Activated gamma-delta T cell treated with Interleukin-2 at 50 U/mL for 16 hours (primary cell): ENCODE measurements at places on chromosomes 12 and 14.

GRCh38 chr14:84804468-84804867 is 725.5 kb upstream of the FLRT2 start:
- no peak for DNase-seq

GRCh38 chr12:15212930-15213329 is 8.3 kb downstream of the RERG start:
- no peak for DNase-seq

- DNase-seq, result no peak
These were observed 10.6 kb downstream of the TMED10 start for GRCh38 chr14:75165586-75166391.

- DNase-seq, result no peak
These were observed 1.0 kb upstream of the GPX2 start for GRCh38 chr14:64943556-64943955.

DNA sequence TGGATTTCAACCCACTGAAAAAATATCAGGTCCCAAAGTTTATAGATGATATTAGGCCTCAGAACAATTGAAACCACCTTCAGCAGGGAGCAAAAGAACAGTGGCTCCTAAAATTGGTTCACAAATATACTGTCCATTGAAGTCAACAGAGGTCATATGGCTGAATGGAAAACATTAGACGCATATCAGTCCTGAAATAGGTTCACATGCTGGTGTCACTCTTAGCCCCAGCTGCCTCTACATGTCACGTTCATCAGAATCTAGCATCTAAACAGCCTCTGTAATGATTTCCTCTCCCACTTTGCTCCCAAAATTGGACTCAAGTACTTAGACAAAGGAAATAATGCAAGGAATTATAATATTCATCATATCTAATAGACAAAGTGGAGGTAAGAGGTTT is 8.7 kb downstream of the FLRT2 start:
- DNase-seq, result no peak

DNA sequence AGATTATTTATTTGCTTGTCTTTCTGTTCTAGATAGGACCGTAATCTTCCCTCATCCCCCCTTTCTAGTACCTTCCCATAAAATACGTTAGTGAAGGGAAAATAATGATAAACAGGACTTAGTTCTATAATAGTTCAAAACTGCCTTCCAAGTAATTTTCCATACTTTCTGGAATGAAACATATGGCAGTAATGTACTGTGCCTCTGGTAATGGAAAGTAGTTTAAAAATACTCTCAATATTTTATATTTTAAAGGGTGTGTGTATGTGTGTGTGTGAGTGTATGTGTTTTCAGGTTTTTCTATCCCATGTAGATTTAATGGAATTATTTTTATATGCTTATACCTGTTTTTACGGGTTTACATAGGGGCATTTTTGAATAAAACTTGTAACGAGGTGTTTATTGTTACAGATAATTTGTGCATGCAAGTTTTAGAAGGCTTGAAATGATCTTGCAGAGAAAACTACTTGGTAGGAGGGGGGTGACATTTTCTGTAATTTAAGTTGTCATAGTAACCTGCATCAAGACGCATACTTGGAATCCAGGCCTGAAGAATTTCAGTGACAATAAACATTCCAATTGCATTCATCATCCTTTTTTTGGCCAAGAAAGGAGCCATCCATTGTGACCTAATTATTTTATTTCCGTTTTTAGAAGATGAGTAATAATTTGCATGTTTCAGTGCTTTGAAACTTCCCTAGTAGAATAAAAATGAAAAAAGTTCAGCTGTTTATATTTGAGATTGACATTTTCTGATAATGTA is 38.9 kb downstream of the RASSF8 start:
- no peak for DNase-seq

- DNase-seq, result no peak
These were observed 16.8 kb downstream of the SLC25A47 start for GRCh38 chr14:100339766-100340422.

- no peak for DNase-seq
These were observed 828.8 kb downstream of the C12orf50 start for GRCh38 chr12:87200289-87200979.

GRCh38 chr14:103386713-103387329 is 1.6 kb downstream of the MARK3 start:
- DNase-seq, result no peak

- peak; percentile 12 for DNase-seq
These were observed 153.2 kb upstream of the DDHD1 start for GRCh38 chr14:53306267-53306721.

- DNase-seq, result peak; percentile 35
These were observed 32.6 kb downstream of the DTX1 start for GRCh38 chr12:113088971-113089756.

GRCh38 chr12:56628671-56629458 is 1.3 kb downstream of the BAZ2A start:
- peak; percentile 69 for DNase-seq

- DNase-seq, result peak; percentile 63
These were observed 62.3 kb downstream of the PTPN21 start for GRCh38 chr14:88492272-88493089.

DNA sequence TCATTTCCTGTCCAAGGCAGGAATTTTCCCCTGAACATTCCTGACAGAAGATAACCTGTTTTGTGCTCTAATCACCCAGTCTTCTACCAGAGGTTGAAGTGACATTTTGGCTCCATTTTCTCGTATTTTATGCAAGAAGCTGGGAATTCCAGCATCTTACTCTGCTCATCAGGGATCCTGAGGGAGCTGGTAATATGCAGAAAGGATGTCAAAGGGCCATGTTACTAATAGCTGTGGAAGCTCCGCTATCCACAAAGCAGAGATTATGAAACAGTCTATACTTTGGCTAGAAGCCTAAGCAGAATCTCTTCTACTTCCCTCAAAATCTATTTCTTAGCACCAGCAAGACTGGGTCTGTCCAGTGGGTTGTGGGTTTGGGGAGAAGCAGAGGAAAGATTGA is 613.0 kb downstream of the DIO2 start:
- no peak for DNase-seq

- DNase-seq, result no peak
These were observed 131.9 kb downstream of the DAD1 start for GRCh38 chr14:22456998-22457594.

GRCh38 chr12:42372154-42372791 is 46.3 kb downstream of the PPHLN1 start:
- peak; percentile 9 for DNase-seq

- DNase-seq, result no peak
These were observed 218.3 kb upstream of the CPNE8 start for GRCh38 chr12:39123580-39124253.

GRCh38 chr12:50515587-50515986 is 10.8 kb downstream of the DIP2B start:
- no peak for DNase-seq

- DNase-seq, result no peak
These were observed 6.1 kb downstream of the FAM186A start for GRCh38 chr12:50390316-50390741.

- DNase-seq, result no peak
These were observed 13.5 kb downstream of the C3AR1 start for GRCh38 chr12:8052679-8053078.

- no peak for DNase-seq
These were observed 679 bp upstream of the SAV1 start for GRCh38 chr14:50668826-50669143.

DNA sequence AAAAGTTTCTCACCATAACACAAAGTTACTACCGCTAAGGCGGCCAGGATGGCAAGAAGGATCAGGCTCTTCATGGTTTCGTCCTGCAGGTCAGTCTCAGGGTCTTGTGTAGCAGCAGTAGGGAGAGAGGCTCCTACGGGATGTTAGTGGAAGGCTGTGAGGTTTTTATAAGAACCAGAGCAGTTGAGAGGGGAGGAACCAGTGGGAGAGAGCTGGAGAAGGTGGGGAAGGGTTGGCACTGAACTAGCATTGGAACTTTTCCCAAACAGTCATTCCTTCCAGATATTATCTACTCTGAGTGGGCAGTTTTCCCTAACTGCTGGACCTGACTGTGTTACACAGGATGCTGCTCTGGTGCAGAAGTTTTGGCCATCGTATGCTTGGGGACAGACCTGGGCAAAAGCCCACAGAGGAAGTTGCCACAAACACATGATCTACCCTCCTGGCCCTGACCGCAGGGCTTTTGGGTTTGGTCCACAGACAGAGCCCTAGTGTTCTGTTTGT is at the start of gene MGP:
Gene MGP (minus strand): TSS at position 137 of the 504 bp plus-strand sequence. CDS start 63 bp downstream, at position 74.
- DNase-seq, result no peak

DNA sequence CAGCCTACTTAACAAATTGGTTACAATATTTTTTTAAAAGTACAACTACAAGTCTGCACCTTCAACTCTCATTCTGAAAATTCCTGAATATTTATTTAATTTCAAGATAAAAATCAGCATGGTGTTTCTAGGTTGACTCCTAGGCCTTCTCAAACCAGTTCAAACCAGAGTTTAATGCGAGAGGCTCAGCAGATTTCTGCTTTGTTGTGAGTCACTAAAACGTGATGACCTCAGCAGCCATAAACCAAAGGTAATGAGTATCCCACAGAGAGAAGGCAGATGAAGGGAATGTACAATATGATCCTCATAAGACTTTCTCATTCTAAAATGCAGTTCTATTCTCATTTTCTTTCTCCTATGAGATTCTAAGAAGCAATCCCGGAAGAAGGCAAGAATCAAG is 1.5 kb downstream of the PRDM4 start:
- no peak for DNase-seq

DNA sequence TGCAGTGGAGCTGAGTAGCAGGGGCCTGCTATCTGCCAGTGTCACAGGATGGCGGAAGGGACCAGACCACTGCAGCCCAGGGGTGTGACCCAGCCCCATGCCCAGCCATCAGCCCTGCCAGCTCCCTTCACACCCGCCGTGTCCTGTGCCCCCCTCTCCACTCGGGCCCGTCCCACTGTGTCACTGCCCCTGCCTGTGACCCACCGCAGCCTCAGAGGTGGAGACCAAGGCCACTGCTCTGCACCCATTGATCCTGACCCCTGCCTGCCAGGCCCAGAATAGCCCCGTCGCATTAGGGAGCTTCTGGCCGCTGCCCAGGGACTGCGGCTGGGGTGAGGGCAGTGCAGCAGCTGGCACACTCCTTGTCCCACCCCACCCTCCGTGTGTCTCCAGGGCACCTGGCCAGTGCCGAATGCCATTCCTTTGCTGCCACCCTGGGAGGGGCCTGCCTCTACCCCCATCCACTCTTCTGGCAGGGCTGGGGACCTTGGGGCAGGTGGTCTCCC is 2.1 kb upstream of the CRIP2 start:
- DNase-seq, result no peak

DNA sequence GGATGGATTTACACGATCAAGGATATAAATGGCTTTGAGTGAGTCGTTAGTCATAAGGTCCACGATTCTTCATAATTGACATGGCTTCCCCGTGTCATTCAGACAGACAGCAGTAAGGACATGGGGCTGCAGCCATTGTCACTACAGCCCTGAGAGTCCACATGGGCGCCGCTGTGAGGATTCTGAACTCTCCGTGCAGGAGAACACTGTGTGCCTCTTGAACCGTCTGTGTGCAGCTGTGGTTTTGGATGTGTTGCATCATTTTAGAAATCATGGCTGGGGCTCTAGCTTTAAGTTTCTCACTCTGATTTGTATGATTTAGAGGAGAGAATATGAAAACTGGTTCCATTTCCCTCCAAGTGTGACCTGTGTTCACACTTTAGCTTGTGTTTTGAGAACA is 47.2 kb downstream of the NPAS3 start:
- DNase-seq, result no peak

GRCh38 chr12:13178568-13179210 is 17.8 kb upstream of the EMP1 start:
- DNase-seq, result no peak

- peak; percentile 20 for DNase-seq
These were observed 1.1 kb upstream of the USP15 start for GRCh38 chr12:62258941-62259630.

GRCh38 chr12:94839347-94839746 is 164.2 kb downstream of the NDUFA12 start:
- no peak for DNase-seq

DNA sequence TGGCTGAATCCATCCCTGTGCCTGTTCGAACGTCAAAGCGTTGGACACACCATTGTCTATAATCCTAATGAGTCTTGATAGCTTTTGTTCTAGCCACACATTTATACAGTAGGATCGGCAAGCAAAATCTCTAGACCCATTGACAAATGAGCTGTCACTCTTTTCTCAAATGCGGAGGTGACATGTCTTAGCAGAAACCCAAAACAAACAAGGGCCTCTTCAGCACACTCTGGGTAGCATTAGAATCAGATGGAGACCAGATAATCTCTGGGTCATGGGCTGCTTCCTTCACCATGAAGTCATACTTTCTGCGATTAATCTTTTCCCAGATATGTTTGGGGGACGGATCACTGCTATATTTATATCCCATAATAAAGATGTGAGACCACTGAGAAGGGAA is 100.2 kb downstream of the PLXNC1 start:
- no peak for DNase-seq

- no peak for DNase-seq
These were observed 375.7 kb downstream of the NELL2 start for GRCh38 chr12:44500423-44500822.

GRCh38 chr12:1287446-1287975 is 296.5 kb downstream of the ERC1 start:
- no peak for DNase-seq

DNA sequence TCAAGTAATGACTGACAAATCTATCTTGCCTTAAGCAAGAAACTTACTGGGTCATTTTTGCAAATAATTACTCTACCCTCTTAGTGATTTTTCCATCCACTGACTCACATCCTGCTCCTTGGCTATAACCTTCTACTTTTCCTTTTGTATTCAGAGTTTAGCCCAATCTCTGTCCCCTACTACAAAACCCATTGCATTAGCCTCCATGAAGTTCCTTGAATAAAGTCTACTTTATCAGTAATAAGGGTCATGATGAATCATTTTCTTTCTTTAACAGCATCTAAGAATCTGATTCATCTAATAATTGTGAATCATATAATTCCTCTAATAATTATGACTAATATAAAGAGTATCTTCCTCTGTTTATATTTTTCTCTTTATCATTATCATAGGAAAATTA is 132.6 kb downstream of the NTS start:
- DNase-seq, result no peak

DNA sequence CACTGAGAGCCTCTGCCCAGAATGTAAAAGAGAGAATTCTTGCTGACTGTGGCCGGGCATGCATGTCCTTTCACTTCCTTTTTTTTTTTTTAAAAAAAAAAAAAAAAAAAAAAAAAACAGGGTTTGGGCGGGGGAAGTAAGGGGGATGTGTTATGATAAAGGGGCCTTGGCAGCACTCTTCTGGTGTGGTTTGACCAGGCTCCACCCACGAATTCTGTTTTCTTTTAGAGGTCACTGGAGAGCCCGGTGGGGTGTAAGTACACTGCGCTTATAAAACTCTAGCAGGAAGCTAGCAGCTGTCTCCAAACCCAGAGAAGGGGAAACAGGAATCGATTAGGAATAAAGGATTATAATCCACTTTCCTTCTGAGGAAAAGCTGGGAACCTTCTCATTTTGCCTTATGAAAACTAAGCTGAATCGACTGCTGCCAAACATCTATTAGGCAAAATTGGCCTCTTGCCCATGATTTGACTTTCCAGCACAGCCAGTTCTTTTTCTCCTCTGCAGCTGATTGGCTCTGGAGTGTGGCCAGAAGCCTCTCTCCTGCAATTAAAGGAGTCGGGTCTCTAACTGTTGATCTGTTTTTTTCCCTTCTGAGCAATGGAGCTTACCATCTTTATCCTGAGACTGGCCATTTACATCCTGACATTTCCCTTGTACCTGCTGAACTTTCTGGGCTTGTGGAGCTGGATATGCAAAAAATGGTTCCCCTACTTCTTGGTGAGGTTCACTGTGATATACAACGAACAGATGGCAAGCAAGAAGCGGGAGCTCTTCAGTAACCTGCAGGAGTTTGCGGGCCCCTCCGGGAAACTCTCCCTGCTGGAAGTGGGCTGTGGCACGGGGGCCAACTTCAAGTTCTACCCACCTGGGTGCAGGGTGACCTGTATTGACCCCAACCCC is 27.7 kb upstream of the HIGD1C start:
- DNase-seq, result peak; percentile 46

GRCh38 chr12:116411977-116412376 is 134.5 kb upstream of the MED13L start:
- DNase-seq, result no peak
